ENCODE measurements at places on chromosomes 7 and 10.

DNA sequence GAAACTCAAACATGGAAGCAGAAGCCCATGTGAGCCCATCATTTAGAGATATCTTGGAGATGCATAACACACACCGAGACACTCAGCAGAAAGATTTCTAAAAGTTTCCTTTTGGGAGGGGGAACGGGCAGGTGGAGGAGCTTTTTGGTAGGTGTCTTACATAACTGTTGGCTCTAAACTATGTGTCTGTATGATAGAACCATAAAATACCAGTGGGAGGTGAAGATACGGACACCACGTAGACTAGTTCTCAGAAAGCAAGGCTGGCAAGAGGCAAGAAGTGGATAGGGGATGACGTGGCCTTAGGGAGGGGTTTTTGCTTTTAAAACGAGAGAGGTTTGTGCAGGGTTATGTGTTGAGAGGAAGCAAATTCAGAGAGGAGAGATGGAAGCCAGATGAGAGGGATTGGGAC, 36.5 kb downstream of the IL15RA start:
- DNase-seq, result no peak

DNA sequence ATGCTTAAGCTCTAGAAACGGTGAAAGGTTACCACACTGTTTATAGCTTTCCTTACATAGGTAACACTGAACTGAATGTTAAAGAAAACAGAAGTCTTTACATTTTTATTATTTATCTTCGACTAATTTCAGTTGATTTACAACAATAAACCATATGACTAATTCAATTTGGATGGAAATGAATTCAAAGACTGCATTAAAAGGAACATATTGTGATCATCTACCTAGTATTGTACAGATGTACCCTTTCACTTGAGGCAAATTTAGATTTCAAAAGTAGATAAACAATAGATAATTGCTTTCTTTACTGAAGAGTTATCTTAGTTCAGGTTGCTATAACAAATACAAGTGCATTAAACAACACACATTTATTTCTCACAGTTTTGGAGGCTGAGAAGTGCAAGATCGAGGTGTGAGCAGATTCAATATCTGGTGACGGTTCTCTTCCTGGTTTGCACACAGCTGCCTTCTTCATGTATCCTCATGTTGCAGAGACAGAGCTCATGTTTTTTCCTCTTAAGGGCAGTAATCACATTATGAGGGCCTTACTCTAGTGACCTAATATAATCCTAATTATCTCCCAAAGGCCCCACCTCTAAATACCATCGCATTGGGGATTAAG, 15.0 kb upstream of the ARMC3 start:
- DNase-seq, result no peak

GRCh38 chr10:9069136-9069535, 1014.6 kb downstream of the GATA3 start:
- no peak for DNase-seq

DNA sequence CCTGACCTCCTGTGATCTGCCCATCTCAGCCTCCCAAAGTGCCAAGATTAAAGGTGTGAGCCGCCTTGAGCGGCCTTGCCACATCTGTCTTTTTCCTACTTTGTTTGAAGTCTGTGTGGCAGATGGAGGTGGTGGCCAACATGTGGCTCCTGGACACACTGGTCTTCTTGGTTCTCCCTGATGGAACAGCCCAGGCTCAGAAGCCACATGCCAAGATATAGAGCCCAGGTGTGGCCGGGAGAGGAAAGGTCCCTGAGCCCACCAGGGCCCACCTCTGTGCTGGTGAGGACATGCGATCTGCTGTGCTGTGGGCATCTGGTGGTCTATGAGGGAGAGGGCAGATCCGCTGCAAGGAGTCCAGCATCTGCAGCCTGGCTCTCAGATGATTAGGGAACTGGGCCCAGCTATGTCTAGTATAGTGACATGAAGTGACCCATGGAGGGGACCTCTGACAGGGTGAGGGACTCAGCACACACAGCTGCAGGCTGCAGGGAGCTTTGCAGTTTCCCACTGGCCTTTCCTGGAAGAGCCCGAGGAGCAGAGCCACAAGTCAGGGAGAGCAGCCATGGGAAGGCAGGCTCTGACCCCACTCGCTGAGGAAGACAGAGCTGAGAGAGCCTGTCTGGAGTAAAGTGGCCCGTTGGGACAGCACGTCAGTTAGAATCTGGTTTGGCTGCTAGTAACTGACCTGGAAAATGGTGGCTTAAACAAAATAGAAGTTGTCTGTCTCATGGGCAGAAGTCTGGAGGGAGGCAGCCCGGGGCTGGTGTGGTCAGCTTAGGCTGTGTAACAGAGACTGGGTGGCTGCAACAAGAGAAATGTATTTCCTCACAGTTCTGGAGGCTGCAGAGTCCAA, 25.9 kb downstream of the ADCY1 start:
- no peak for DNase-seq

- no peak for DNase-seq
Observed at GRCh38 chr7:91789558-91789957, 90.9 kb downstream of the MTERF1 start.
